ENCODE measurements at places on chromosomes 5 and 9.
A peak's percentile ranks its signal among the peaks of the same experiment; 100 is the strongest.

DNA sequence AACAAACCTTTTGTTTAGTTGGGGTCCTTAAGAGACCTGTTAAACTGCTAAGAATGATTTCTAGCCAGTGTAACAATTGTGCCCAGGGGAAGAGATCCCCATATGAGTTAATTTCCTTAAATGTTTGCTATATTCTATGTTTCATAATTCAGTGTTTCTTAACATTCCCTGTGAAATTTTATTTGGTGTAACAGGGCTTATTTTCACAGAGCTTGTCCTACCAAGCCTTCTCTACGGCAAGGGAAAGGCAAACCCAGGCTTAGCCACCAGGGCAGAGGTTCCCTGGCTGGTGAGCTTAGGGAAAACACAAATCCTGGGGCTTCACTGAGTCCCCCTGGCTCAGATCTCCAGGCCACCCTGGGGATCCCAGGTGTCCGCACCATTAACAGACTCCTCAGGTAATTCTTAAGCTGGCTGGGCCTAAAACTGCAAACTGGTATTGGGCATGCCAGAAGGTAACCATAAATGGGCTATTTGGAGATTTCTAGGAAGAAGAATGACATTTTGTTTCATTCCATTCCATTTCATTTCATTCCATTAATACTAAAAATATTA is 17.0 kb upstream of the LCP2 start:
- H3K4me1 ChIP-seq: no peaks in the 10 kb centered on the region
- H3K27ac ChIP-seq: peak overlapping the region; percentile 48
- ATAC-seq: no peak
- H3K4me3 ChIP-seq: no peak overlapping the region
- H3K27me3 ChIP-seq: no peaks in the 10 kb centered on the region

GRCh38 chr5:111572561-111572960 is 60.2 kb upstream of the STARD4 start:
- no peak overlapping the region for H3K27ac ChIP-seq

DNA sequence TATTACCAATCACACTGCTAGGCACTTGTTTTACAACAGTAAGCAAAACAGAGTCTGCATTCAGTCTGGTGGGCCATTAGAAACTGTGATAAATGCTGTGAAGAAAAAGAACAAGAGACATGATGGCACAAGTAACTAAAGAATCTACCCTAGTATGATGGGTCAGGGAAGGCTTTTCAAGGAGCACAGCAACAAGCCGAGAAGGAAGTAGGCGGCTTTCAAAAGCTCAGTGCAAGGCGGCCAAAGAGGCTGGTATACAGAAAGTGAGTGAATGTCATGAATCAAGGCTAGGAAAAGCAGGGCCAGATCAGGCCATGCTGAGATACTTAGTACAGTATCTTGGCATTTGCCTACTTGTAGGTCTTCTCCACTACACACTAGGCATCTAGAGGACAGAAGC is 76.4 kb downstream of the ECPAS start:
- ATAC-seq: no peak
- peaks cover 93% of the 10 kb centered on the region for H3K36me3 ChIP-seq
- no peaks in the 10 kb centered on the region for H3K27me3 ChIP-seq
- H3K4me1 ChIP-seq: no peaks in the 10 kb centered on the region
- H3K27ac ChIP-seq: no peak overlapping the region
- H3K4me3 ChIP-seq: no peak overlapping the region

DNA sequence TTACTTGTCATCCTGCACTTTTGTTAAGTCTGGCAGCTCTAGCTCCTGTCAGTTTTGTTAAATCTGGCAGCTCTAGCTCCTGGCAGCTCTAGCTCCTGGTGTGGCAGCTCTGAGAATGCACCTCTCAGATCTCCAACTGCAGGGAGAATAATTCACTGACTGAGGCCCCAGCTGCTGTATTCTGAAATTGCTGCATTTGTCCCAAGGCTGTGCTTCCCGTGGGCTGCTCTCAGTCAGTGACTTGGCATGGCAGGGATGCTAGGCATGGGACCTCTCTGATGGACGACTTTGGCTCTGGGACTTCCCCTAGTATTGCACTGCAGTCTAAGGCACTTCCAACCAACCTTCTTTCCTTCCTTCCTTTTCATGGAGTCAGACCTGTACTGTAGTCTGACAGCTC is 475.7 kb downstream of the CCDC171 start:
- no peak for ATAC-seq
- H3K36me3 ChIP-seq: no peaks in the 10 kb centered on the region
- no peak overlapping the region for H3K27ac ChIP-seq
- no peak overlapping the region for H3K4me3 ChIP-seq

- no peaks in the 10 kb centered on the region for H3K27me3 ChIP-seq
- H3K27ac ChIP-seq: no peak overlapping the region
- ATAC-seq: no peak
- H3K4me3 ChIP-seq: no peak overlapping the region
- no peaks in the 10 kb centered on the region for H3K4me1 ChIP-seq
Measured at GRCh38 chr5:165874851-165875250, 2369.4 kb downstream of the MAT2B start.

Measured in gastroesophageal sphincter (tissue), 4 donors.